ENCODE measurements at places on chromosomes 1 and 21. TPM values are rescaled to one million over a fixed set of nuclear protein-coding genes. Genes with fewer than 3 reads are reported as not detected.
A peak's percentile ranks its signal among the peaks of the same experiment; 100 is the strongest.

- DNase-seq: no peak
Observed at GRCh38 chr21:25737421-25737820, 2.6 kb downstream of the GABPA start.

RXFP4 gene
- not detected for total RNA-seq

DNA sequence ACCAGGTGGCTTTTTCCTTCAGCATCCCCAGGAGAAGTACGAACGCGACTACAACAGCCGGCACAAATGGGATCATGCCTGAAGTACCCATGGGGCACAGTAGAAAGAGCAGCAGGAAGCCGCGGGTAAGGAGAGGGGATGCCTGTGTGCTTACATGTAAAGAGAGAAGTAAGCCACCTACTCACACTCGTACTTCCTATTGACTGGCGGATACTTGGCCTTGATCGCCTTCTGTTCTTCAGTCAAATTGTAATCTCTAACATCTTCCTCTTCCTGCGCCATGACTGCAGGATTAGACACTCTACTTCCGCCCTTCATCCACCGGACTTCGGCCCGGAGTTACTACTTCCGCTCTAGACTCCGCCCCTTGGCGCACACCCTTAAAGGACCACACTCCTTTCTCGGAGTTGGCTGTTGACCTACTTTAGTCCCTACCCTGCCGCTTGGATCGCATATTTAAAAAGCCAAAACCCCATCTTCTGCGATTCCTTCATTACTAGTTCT, at the start of gene ZBTB8OS:
Gene ZBTB8OS (minus strand): TSS at position 303 of the 504 bp plus-strand sequence. CDS start 21 bp downstream, at position 282.
- DNase-seq: peak; percentile 93

SOX13 gene
- 0.37 TPM for total RNA-seq

TFAP2E gene
- total RNA-seq: 1.0 TPM

EPHA10 gene
- total RNA-seq: not detected

SLC30A2 gene
- total RNA-seq: not detected

DNA sequence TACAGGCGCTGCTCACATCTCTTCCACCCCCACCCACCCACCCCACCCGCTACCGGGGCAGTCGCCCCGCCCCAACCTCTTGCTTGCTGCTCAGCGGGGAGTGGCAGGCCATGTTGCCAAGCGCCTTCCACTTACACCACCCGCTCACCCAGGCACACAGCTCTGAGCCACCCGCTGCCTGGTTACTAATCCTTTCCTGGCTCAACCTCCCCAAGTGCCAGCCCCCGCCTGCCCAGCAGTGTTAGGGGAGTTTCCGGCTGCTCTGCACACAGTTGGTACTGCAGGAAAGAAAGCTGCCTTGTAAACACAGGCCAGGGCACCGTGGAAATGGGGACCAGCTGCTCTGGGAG, 56.2 kb downstream of the LACTBL1 start:
- no peak for DNase-seq

FCAMR gene
- total RNA-seq: not detected

- DNase-seq: no peak
Observed at GRCh38 chr1:198560161-198560560, 19.7 kb upstream of the ATP6V1G3 start.

DNA sequence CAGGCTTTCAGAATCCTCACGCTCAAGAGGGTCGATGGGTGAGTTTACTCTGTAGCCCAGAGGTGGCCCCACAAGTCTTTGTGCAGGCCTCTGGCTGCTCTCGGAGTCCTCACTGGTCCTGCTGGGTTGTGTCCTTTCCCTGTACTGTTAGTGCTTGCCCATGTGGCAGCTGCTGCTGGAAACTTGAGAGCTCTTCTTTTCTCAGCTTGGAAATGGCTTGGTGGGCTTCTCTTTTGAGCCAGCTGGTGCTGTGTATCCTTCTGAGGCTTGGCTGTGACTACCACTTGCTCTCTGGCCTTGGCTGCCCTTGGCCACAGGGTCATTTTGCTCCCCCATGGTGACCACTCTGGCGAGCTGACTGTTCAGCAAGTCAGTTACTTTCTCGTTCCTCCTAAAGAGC, 82.2 kb upstream of the LMO4 start:
- DNase-seq: no peak

PFKFB2 gene
- total RNA-seq: 5.0 TPM

- peak; percentile 52 for DNase-seq
Observed at GRCh38 chr21:23853796-23854379, 1753.4 kb downstream of the MRPL39 start.

GRCh38 chr1:214331827-214332423, 51.0 kb downstream of the SMYD2 start:
- DNase-seq: peak; percentile 67

GRCh38 chr1:24351247-24351646, 32.1 kb downstream of the GRHL3 start:
- DNase-seq: no peak

PGBD5 gene
- total RNA-seq: not detected

DNA sequence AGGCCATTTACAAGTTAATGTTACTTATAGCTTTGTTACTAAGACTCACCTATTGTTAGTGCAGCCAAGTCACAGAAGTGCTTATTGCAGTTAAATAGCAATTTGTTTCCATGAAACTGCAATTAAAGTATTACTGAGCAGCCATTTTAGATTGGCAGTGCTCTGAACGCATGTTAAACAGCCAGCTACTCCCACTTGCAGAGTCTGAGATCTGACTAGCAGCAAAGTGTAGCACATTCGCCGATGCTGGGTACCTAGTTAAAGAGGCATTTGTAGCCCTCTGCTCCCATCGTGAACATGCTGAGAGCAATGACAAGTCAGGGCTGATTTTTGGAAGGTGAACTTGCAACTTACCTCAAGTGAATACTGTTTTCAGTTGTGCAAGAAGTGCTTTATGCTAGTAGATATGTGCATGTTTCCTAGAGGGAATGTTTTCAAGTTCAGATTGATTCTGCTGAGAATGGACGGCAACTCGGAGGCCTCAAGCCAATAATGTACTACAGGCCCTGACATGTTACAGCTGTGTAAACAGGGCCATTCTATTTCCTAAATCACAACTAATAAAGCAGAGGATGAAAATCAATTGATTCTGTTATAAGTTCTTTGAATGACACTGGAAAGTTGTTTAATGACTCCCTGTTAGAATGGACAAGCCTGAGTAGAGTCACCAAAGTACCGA, 19.8 kb downstream of the LMO4 start:
- no peak for DNase-seq

DNA sequence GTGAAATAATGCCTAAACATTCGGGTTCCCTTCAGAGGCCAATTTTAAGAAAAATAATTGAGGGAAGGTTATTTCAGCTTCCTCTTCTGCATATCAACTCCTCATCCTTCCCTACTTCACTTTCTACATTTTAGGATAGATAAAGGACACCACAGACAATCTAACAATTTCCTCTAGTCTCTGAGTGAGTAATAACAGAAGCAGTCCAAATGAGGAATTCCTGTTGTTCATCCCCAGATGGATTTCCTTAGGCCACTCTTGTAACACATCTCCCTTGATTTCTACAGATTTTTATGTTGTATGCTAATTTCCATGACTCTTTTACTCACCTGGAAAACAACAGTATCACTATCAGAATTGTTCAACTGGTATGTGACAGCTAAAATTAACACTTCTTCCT, 87.7 kb upstream of the LYPLAL1 start:
- DNase-seq: no peak

GRCh38 chr1:218633238-218633988, 288.3 kb downstream of the TGFB2 start:
- no peak for DNase-seq

TMPRSS3 gene
- 9.9 TPM for total RNA-seq

DNA sequence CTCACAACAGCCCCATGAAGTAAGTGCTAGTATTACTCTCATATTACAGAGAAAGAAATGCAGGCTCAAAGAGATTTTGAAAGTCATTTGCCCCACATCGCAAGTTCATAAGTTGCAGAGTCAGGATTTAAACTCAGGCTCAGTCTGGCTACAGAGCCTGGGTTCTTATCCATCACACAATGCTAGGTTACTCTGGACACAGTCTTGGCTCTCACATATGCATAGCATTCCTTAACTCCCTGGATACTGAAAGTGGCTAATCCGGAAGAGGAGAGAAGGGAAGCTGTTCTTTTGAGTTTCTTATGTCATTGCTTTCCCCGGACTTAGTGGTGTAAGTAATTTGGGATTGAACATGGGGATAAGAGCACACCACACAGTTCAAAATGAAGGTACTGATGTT, 357.4 kb upstream of the PLXNA2 start:
- no peak for DNase-seq

- no peak for DNase-seq
Observed at GRCh38 chr1:113223040-113223439, 150.0 kb downstream of the LRIG2 start.

- DNase-seq: peak; percentile 84
Observed at GRCh38 chr1:24925082-24925779, 4.8 kb downstream of the RUNX3 start.

RBBP4 gene
- 290 TPM for total RNA-seq
